Endothelial cell of umbilical vein (primary cell): ENCODE measurements at places on chromosomes 1 and 21. TPM values are rescaled to one million over a fixed set of nuclear protein-coding genes. Genes with fewer than 3 reads are reported as not detected.

NT5C1A gene
- total RNA-seq, result not detected in 2 replicates

PARS2 gene
- 3.0 and 3.8 TPM in 2 replicates for total RNA-seq

CFHR4 gene
- total RNA-seq, result not detected in 2 replicates

PAX7 gene
- total RNA-seq, result not detected in 2 replicates

ATP6V1G3 gene
- not detected in 2 replicates for total RNA-seq

CDA gene
- 0.35 TPM in 1 of 2 replicates, not detected in the other for total RNA-seq

GJB3 gene
- not detected in 2 replicates for total RNA-seq

HNRNPCL4 gene
- total RNA-seq, result not detected in 2 replicates

SLC9C2 gene
- total RNA-seq, result 0.15 TPM in 1 of 2 replicates, not detected in the other

OR2T33 gene
- total RNA-seq, result not detected in 2 replicates

REN gene
- total RNA-seq, result not detected in 2 replicates

CFHR5 gene
- not detected in 2 replicates for total RNA-seq

NADK gene
- 76.1 and 88.8 TPM in 2 replicates for total RNA-seq

RIMKLA gene
- total RNA-seq, result not detected in 2 replicates

NMNAT2 gene
- 0.16 and 0.38 TPM in 2 replicates for total RNA-seq

XCL2 gene
- total RNA-seq, result not detected in 2 replicates

NUDT4B gene
- 1.7 TPM in 1 of 2 replicates, not detected in the other for total RNA-seq

NEK2 gene
- 19.0 and 20.3 TPM in 2 replicates for total RNA-seq

DSCAM gene
- total RNA-seq, result not detected in 2 replicates
